ENCODE measurements at places on chromosomes 1 and 21.

- DNase-seq = no peak
Measured at GRCh38 chr1:8465013-8465412, 147.1 kb downstream of the SLC45A1 start.

DNA sequence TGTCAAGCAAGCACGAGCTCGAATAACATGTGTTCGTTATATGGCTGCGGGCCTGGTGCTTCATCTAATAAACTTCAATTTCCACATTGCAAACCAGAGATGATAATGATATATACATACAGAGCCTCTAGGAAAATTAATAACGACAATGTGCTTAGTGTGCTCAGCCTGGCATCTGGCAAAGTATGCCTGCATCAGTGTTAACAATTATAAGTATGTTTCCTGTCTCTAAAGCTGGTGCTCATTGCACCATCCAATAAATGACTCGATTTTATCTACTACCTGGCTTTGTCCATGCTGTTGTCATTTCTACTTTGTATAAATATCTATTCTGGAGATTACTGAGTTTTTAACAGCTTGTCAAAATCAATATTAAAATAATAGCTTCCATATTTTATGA is 1402.6 kb downstream of the MRPL39 start:
- no peak for DNase-seq

DNA sequence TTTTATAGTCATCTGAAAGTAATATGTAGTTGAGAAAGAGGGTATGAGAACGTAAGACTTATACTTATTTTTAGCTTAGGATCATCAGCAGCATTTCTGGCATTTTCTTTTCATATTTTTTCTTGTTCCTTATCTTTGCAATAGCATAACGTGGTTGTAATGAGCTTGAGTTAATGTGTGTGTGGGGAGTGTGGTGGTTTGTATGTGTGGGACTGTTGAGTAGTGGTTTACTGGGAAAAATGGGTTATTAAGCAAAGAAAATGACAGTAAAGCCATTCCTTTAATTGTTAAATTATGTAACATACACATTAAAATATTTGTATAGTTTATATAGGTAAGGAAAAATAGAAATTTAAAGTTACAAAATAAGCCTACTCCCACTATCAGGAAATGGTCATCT is 15.2 kb downstream of the PIP5K1A start:
- DNase-seq = no peak

- DNase-seq = no peak
Measured at GRCh38 chr1:66768965-66769364, 16.7 kb downstream of the DYNLT5 start.

DNA sequence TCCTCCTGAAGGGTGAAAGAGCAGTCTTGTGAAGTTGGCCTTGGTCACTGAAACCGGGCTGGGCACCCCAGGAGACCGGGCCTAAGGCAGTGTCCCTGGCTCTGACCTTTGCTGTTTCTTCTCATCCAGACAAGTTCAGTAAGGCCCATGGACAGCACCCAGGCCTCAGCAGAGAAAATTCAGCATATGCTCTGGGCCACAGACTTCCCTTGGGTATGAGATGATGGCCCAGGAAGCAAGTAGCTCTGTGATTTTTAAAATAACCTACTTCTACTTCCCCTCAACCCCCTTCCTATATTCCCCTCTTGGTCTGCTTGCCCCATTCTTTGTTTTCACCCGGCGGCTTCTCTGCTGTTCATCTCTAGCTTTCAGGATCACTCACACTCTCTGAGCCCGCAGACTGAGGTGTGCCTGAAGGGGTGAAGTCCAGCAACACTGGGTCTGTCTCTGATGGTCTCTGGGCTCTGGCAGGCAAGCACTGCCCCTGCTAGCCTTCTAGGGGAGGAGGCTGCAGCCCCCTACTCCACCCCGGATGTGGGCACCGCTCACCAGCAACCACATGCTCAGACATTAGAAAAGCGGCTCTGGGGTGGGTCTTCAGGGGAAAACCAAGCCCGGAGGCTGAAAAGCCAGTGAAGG is 2.9 kb upstream of the GPR25 start:
- DNase-seq = no peak

GRCh38 chr1:183069562-183070216 is 46.5 kb downstream of the LAMC1 start:
- DNase-seq = no peak

- DNase-seq = no peak
Measured at GRCh38 chr1:11741919-11742558, 6.1 kb downstream of the AGTRAP start.

- no peak for DNase-seq
Measured at GRCh38 chr1:185398022-185398421, 81.0 kb upstream of the IVNS1ABP start.

All from activated T-helper 1 cell treated with Interleukin-2 at 50 U/mL for 16 hours (primary cell).